Renal cortical epithelial cell (primary cell): ENCODE measurements at places on chromosomes 3 and 15. TPM values are rescaled to one million over a fixed set of nuclear protein-coding genes. Genes with fewer than 3 reads are reported as not detected.

DNA sequence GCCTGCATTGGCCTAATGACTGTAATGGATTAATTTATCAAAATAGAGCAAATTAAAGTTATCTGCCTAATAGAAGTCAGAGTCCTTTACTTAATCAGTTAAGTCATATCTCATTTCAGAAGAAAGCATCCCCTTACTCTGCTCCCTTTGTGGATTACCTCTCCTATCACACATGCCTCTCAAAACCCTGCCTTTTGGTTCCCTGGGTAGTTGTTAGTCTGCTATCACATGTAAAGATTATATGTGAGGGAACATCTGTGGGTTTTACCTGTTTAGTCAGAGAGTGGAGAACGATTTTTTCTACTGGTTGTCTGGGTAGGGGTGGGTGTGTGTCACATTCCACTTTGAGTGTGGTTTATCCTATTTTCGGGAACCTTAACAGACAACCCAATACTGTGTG, 16.4 kb downstream of the UBE2E2 start:
- no peak for DNase-seq

Gene GOLGA6L24
- total RNA-seq: not detected in 2 replicates

Gene ATP13A5
- not detected in 2 replicates for total RNA-seq

Gene EPHA3
- total RNA-seq: 0.17 and 0.45 TPM in 2 replicates

Gene THAP10
- 1.0 and 2.4 TPM in 2 replicates for total RNA-seq

DNA sequence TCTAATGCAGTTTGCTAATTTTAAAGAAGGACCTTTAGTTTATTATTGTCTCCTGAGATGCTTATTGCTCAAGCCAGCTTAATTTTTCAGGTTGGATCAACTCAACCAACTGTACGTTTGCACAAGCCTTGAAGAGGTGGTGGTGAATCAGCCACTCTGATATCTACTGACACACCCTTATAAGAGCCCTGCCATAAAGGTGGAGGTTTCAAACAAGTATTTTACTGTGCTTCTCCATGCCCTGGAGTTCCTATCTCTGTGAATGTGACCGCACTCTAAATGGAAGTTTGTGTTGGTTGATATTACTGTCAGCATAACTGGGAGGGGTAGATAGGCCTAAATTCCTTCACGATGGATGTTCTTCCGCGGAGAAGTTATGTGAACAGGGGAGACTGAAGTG, 297.3 kb upstream of the UBE2E1 start:
- DNase-seq: no peak

Gene IGSF10
- total RNA-seq: 0.05 TPM in 1 of 2 replicates, not detected in the other
